ENCODE measurements at places on chromosomes 4 and X. TPM values are rescaled to one million over a fixed set of nuclear protein-coding genes. Genes with fewer than 3 reads are reported as not detected.

The NBDY gene
- total RNA-seq = 5.3 TPM

The HTT-AS gene
- total RNA-seq = not detected

The CXCL9 gene
- total RNA-seq = not detected

The PDE6B gene
- 1.3 TPM for total RNA-seq

The HMX1 gene
- not detected for total RNA-seq

The FGFBP2 gene
- not detected for total RNA-seq

The ZNF81 gene
- 5.7 TPM for total RNA-seq

The MAGEE1 gene
- total RNA-seq = 1.1 TPM

The TMEM31 gene
- total RNA-seq = 0.14 TPM

Data from smooth muscle cell of bladder (primary cell).